ENCODE measurements at places on chromosomes 7 and 10. TPM values are rescaled to one million over a fixed set of nuclear protein-coding genes. Genes with fewer than 3 reads are reported as not detected.

Gene OPN4
- not detected for total RNA-seq

Gene SFTPA1
- total RNA-seq = not detected

Gene HBP1
- total RNA-seq = 52.0 TPM

Gene IFIT1B
- total RNA-seq = not detected

Gene FAM237B
- not detected for total RNA-seq

Gene BTBD16
- not detected for total RNA-seq

Gene SNX10
- total RNA-seq = not detected

Gene SPDYE9
- total RNA-seq = not detected

Gene MYH16
- total RNA-seq = not detected

Gene LRRTM3
- total RNA-seq = not detected

Gene CPED1
- total RNA-seq = 71.4 TPM

Gene HHEX
- total RNA-seq = 0.06 TPM

Gene CUBN
- 0.69 TPM for total RNA-seq

Gene GATA3
- total RNA-seq = not detected

Gene ARHGAP22
- 255 TPM for total RNA-seq

Gene UPF2
- total RNA-seq = 15.8 TPM

Gene ELN
- 3.3 TPM for total RNA-seq

Gene FGFBP3
- 0.64 TPM for total RNA-seq

Gene C10orf53
- total RNA-seq = not detected

Gene OR6V1
- total RNA-seq = not detected

Gene MYL10
- 0.34 TPM for total RNA-seq

Gene CEP55
- 102 TPM for total RNA-seq

Gene PROSER2
- total RNA-seq = 6.9 TPM

Gene SPDYE2B
- total RNA-seq = not detected

Gene NPY4R2
- total RNA-seq = not detected

Gene NXPH1
- total RNA-seq = 2.8 TPM

Gene IFIT2
- 9.0 TPM for total RNA-seq

Gene PHTF2
- total RNA-seq = 51.7 TPM

Gene CUX1
- total RNA-seq = 26.4 TPM

Gene GRM3
- total RNA-seq = not detected

Gene HECW1
- total RNA-seq = not detected

Gene AKR1C1
- 56.1 TPM for total RNA-seq

Gene NUTM2E
- not detected for total RNA-seq

Gene IDI1
- total RNA-seq = 74.3 TPM

Gene ADRA2A
- 0.34 TPM for total RNA-seq

Gene C7orf57
- 0.29 TPM for total RNA-seq

Gene SPDYE1
- not detected for total RNA-seq

All from LHCN-M2 (cell line).